ENCODE measurements at places on chromosomes 4 and X.

DNA sequence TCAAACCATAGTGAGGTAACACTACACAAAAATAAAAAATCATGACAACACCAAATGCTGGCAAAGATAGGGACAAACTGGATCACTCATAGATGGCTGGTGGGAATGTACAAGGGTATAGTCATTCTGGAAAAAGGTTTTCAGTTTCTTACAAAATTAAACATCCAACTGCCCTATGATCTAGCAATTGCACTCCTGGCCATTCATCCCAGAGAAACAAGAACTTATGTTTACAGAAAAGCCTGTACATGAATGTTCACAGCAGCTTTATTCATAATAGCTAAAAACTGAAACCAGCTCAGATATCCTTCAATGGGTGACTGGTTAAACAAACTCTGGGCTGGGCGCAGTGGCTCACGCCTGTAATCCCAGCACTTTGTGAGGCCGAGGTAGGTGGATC lies 43.3 kb downstream of the NYX start:
- no peak for DNase-seq

DNA sequence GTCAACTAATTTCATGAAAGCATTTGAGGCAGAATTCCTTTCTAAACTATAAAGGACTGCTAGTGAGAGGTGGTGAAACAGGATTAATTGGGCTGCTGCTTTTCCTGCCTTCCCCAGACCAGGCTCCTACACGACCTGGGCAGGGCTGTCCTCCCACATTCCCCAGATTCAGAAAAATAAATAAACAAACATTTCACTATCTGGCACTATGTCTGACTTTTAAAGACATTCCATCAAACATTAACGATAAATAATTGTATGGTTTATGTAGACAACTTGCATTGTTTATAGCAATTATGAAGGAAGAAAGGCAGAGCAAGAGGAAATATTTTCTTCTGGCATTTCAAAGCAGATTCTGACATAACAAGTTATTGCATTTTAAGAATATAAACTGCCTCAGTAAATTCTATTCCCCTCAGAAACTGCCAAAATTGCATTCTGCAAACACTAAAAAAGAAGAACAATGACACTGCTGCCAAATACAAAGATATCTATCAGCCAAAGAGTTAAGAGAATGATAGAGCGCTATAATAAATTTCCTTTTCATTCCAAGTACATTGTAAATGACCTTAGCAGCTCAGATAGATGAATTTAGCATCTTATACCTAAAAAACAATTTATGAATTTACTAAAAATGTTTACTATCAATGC lies 214.7 kb upstream of the INTU start:
- DNase-seq: no peak

DNA sequence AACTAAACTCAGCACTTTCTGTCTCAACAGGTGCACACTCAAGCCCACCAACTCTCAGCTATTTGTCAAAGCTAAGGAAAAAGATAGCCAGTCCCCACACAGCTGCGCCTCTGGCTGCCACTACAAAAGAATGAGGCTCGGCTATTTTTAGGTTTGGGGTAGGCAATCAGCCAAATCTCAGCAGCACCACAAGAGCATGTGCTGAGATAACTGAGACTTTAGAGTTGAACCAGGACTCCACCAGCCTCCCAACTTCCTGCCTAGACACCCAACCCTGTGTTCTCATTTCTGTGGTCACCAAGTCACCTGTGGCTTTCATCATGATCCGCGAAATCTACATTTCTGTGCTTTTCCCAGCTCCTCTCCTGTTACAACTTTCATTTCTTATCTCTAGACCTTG lies 28.0 kb downstream of the DMD start:
- DNase-seq: peak; percentile 66

GRCh38 chrX:79117078-79117477 lies 27.4 kb upstream of the GPR174 start:
- DNase-seq: peak; percentile 9

All from muscle of back (tissue), 13 donors.